ENCODE measurements at places on chromosomes 5 and 9.

DNA sequence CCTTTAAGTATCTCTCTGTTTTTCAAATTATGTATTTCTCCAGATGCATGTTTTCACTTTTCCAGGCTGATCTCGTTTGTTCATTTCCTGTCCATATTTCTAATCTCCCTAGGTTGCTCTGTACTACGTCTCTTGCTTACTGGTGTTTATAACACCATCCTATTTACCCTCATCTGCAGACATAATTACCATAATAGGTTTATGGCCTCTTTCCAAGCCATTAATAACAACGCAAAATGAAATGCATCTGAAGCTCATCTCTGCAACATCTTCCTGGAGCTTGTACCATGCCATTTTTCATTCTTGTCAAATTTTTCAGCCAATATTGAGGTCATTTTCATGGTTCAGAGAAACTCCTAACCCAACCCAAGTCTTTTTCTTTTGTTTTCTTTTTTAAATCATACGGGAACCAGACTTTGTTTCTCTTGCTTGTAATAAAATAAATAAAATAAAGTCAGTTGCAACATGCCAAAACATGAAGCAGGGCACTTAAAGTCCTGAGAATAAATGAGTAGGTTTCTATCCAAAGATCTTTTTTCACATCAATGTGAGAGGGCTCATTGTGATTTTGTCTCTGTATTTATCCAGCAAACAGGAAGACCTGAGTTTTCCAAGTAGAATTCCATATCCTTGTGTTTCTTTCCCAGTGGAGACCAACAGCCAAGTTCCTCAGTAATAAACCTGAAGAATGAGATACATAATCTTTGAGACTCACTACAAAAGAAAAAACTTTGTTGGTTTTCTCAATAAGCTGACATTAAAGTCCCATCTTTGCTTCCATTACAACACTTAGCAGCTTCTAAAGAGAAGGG is 37.0 kb downstream of the DPYSL3 start:
- no peak for DNase-seq

DNA sequence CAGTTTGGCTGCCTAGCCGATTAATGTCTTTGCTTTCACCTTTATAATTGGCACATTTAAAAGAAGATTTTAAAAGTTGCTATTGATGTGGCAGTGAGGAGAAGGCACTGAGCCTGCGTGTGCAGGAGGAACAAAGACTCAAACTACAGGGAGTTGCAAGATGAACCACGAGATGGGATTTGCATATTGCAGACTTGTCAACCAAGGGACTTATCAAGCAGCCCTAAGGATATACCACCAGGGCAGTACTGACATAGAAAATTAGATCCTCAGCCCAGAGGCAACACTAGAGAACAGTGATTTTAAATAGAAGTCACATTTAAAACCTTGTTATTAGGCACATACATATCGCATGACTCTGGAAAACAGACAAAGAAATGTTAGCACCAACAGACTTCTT is 342.6 kb downstream of the GLIS3 start:
- no peak for DNase-seq

- DNase-seq, result no peak
Measured at GRCh38 chr5:90000351-90000750, 409.2 kb downstream of the CETN3 start.

DNA sequence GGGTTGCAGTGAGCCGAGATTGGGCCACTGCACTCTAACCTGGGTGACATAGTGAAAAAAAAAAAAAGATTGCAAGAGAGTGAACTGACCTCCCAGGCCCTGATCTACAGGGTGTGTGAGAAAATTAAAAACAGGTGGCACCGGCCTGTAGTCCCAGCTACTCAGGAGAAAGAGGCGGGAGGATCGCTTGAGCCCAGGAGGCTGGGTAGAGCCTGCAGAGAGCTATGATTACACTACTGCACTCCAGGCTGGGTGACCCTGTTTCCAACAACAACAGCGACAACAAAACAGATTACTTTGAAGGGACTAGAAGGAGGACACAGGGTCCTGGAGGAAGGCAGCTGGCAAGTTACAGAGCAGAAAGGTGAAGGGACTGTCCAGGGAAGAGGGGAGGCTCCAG is 42.2 kb upstream of the FABP6 start:
- DNase-seq, result no peak

- DNase-seq, result no peak
Measured at GRCh38 chr5:57736716-57737115, 254.1 kb upstream of the ACTBL2 start.

GRCh38 chr5:135662683-135663082 is 83.9 kb upstream of the CXCL14 start:
- no peak for DNase-seq

GRCh38 chr9:35103660-35104191 is 795 bp upstream of the STOML2 start:
- no peak for DNase-seq

DNA sequence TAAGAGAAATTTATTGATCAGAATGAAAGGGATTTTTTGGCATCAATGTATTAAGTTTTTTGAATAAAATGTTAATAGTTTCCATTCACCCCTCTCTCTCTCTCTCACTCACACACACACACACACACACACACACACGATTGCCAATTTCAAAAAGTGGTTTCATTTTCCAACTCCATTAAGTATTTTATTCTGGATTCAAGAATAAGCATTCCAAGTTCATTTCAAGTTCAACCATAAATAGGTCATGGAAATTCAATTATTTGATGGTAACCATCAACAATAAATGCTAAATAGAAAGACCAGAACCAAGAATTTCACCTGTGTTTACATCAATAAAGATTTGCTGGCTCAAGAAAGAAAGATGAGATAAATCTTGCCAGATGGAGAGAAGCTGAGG is 171.6 kb downstream of the ADAMTS12 start:
- no peak for DNase-seq

DNA sequence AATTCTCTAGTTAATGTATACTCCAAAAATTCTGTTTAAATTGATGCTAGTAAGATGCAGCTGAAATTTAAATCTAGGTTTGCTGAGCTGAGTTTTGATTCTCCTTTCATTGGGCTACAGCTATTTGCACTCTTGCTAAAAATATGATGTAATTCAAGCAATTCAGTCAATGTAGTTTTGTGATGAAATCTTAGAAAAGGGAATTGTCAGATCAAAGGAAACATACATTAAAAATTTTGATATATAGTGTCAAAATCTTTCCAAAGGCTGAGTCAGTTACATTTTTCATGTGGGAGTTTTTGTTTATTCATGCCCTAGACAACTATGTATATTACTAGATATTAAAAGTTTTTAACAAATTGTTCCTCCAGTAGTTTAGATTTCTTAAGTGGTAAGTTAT is 334.9 kb upstream of the DAB2 start:
- DNase-seq, result no peak

- DNase-seq, result no peak
Measured at GRCh38 chr5:96433066-96433447, at the start of gene PCSK1. Gene PCSK1, minus strand, starts transcription at chr5:96433248. Its CDS starts 206 bp downstream, at chr5:96433042.

DNA sequence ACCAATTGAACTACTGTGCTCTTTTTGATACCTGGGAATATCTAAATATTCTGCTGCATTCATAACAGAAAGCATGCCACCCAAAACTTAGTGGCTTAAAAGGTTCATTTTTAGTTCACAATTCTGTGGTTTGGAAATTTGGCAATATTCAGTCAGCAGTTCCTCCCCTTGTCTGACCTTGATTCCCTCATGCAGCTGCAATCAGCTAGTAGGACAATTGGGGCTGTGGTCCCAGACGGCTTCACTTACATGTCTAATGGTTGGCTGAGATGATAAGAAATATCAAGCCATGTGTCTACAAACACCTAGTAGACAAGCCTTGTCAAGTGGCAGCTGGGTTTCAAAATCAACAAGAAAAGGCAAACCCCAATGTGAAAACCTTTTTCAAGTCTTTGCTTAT is 51.3 kb downstream of the ANXA1 start:
- no peak for DNase-seq

GRCh38 chr9:80881940-80882339 is 807.4 kb downstream of the TLE1 start:
- DNase-seq, result no peak

DNA sequence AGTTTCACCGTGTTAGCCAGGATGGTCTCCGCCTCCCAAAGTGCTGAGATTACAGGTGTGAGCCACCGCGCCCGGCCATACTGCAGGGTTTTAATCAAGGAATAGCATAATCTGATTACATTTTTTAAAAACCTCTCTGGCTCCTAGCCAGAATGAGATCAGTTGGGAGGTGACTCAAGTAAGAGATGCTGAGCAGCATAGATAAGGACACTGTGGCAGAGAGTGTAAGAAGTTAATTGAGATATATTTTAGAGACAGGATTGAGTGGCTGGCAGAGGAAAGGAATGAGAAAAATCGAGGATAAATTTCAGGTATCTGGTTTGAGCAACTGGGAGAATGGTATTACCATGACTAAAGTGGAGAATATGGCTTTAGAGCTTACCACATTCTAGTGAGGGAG is 7.3 kb upstream of the RIGI start:
- no peak for DNase-seq

GRCh38 chr9:112541685-112542084 is 55.1 kb downstream of the KIAA1958 start:
- no peak for DNase-seq

- DNase-seq, result no peak
Measured at GRCh38 chr5:65811885-65812284, 89.9 kb downstream of the NLN start.

GRCh38 chr9:85040821-85041465 is 371.4 kb downstream of the NTRK2 start:
- DNase-seq, result no peak

DNA sequence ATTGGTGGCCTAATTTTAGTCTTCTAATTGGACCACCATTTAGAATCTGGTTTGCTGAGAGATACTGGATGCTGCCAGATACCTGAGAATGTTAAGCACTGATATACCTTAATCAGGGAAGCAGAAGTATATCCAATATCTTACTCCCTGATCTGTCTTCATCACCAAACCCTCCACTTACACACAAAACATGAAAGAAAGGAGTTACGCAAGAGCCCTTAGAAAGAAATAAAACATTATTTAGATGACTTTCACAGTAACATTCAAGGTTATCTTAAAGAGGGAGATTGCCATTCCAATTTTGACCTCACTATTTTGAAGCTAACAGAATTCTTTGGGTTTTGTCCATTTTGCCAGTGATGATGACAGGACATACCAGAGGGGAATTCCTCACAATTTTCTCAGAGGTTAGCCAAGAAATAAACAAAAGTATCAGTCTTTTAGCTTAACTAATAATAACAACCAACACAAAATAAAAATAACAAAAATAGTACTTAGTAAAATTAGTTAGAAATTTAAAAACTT is 496.1 kb downstream of the NFIB start:
- DNase-seq, result no peak

GRCh38 chr9:109401990-109402318 is 81.1 kb upstream of the EPB41L4B start:
- no peak for DNase-seq

DNA sequence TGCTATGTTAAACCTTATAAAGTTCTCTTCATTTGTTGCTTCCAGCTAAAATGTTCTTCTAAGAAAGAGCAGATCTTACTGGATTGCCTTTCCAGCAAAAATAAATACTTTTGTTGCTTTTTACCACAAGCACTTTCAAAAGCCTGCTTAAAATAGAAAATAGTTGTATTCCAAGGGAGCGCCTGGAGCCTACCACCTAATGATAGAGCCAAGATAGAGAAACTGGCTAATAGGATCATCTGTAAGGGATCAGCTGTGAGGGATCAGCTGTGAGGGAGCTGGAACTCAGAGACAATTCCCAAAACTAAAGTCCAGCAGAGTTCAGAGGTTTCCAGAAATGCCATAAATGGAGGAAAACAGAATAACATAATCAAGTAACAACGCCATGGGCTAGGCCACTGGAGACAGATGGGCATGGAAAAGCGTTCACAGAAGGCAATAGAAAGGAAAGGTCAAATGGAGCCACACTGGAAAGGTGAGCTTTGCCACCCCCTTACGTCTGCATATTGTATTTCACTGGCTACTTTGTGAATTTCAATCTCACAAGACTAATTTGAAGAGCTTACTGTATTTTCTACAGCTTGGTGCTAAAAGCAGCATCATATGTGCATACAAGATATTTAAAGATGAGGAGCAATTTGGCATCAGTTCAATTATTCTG is 140.6 kb upstream of the TLE4 start:
- DNase-seq, result no peak

- DNase-seq, result no peak
Measured at GRCh38 chr5:88081877-88082276, 186.8 kb downstream of the TMEM161B start.

GRCh38 chr5:81787474-81788242 is 36.8 kb upstream of the SSBP2 start:
- peak; percentile 72 for DNase-seq

DNA sequence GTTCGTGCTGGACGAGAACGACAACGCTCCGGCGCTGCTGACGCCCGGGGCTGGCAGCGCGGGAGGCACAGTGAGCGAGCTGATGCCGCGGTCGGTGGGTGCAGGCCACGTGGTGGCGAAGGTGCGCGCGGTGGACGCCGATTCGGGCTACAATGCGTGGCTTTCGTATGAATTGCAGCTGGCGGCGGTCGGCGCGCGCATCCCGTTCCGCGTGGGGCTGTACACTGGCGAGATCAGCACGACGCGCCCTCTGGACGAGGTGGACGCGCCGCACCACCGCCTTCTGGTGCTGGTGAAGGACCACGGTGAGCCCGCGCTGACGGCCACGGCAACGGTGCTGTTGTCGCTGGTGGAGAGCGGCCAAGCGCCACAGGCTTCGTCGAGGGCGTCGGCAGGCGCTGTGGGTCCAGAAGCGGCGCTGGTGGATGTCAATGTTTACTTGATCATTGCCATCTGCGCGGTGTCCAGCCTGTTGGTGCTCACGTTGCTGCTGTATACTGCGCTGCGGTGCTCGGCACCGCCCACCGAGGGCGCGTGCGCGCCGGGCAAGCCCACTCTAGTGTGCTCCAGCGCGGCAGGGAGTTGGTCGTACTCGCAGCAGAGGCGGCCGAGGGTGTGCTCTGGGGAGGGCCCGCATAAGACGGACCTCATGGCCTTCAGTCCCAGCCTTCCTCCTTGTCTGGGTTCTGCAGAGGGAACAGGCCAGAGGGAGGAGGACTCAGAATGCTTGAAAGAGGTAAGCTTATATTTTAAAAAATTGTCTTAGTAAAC is 2.2 kb downstream of the PCDHA13 start:
- DNase-seq, result no peak

DNA sequence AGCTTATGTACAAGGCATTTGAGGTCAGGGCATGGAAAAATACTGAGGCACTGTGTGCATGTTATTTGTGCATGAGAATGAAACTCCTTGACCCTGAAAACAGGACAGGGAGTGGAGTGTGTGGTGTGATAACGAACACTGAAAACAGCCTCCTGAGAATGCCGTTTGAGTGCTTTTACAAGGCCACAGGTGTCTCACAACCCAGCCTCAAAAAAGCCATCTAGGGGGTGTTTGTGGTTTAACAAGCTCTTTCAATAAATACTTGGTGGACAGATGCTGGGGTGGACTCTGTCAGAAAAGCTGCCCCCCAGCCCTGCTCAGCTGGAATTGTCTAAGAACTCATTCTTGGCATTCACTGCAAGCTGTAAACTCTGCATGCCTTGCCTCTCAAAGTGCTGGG is 94.0 kb upstream of the SLC25A48 start:
- no peak for DNase-seq

DNA sequence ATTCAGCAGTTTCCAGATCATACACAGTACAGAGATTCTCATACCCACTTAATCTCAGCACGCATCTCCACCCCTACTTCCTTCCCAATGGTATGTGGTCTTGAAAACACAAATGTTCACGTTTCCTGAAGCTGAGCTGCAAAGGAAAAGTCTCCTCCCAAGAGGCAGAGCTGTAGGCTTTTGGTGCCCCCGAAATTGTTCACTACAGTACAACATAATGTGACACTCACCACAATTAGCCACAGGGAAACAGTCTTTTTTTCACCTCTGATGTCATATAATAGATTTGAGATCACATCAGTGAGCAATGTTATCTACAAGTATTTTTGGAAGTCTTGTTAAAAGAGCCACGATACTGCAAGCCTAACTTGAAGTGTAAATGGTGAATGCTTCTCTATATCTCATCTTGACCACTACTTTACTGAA is 40.2 kb downstream of the NFIB start:
- DNase-seq, result no peak
